Mammary epithelial cell (primary cell): ENCODE measurements at places on chromosomes 12 and 14.

DNA sequence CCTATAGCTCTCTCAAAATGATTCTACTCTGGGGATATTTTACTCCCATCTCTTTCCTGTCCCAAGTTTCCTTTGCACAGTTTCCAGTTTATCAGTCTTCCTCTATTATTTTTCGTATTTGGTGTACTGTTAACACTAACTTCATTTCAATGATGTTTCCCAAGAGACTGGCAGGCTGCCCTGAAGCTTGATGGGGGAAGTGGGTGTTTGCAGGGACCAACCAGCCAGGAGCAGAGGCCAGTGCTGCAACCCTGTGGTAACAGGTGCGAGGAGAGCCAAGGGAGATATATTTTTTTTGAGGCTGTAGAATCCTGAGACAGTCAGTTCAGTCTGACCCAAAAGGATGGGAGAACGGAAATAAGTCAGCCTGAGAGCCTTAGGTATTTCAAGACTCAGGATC is 11.8 kb upstream of the CEBPE start:
- DNase-seq, result no peak

- no peak for DNase-seq
These were observed 84.0 kb upstream of the PTPRR start for GRCh38 chr12:71004578-71004977.

DNA sequence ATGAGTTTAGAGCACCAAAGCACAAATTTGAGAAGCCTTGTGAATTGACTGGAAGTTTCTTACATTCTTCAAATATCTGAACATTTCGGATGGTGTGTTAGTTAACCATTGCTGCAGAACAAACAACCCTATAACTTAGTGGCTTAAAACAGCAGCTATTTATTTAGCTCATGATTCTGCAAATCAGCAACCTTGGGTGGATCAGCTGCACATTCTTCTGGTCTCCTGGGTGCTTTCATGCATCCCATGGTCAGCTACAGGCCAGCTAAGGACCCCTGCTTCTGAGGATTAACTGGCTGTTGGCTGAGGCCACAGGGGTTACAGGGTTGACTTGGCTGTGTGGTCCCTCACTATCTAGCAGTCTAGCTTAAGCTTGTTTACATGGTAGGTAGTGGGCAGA is 114.0 kb upstream of the HIF1A start:
- DNase-seq, result no peak

- no peak for DNase-seq
These were observed 4.9 kb downstream of the SLC6A13 start for GRCh38 chr12:257521-258321.

DNA sequence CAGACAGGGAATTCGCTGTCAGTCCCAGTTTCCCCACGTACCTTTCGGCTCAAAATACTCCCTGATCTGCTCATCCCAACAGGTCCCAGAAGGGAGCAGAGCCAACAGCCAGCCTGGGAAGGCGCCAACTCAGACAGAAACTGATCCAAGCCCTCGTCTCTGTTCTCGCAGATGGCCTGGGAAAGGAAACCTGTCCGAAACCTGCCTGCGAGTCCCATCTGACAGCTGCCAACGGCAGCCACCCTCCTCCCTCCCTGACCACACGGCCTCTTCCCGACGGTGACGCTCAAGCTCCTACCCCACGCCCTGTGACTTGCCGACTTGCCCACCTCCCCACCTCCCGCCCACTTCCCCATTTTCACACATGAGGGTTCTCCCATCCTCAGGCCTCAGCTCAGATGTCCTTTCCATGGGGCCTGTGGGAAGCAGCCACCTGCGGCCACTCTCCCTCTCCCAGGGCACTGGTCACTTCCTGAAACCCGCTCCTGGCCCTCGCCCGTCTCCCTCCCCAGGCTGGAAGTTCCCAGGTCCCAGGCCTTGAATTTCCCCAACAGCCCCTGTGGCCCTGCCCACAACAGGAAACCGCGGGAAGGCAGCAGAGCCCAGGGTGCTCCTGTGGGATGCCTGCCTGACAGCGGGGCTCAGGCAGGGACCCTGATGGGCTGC is 60.9 kb upstream of the FBRSL1 start:
- peak; percentile 30 for DNase-seq

- no peak for DNase-seq
These were observed 275.0 kb downstream of the ALG10 start for GRCh38 chr12:34297126-34297789.

DNA sequence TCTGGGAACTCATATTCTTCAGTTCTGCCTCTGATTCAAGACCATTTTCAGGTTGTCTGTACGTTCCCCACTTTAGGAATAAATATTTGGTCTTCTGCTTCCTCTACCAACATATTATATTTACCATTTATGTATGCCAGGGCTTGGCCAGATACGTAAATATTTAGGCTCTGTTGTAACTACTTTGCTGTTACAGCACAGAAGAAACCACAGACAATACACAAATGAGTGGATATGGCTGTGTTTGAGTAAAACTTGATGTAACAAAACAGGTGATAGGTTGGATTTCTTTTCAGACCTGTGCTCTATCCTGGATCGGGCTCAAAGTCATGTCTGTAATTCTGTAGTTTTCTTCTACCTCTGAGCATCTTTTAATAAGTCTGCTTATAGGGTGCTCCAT is 37.5 kb downstream of the RAP1B start:
- no peak for DNase-seq

DNA sequence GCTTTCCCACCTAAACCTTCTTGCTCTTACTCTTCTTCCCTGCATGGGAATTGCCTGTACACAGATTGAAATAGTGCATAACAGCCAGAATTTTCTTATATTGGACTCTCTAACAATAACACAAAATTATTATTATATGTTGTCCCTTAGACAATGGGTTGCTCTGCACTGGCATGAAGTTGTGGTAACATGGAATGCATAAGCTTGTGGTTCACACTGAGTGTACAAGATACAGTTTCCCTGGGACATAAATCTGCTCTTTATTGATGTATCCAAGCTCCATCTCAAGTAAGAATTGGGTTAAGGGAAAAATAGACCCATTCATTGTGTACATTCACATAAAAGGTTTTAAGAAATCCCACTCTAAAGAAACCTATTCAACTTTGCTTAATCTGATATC is 114.4 kb upstream of the NTF3 start:
- peak; percentile 54 for DNase-seq

- DNase-seq, result no peak
These were observed 194.6 kb upstream of the KRR1 start for GRCh38 chr12:75705749-75706711.

GRCh38 chr14:93019367-93019843 is 96.3 kb downstream of the ITPK1 start:
- DNase-seq, result no peak

- no peak for DNase-seq
These were observed 7.9 kb downstream of the METTL25 start for GRCh38 chr12:82366197-82366596.

GRCh38 chr12:78792052-78792698 is 72.4 kb upstream of the SYT1 start:
- no peak for DNase-seq

GRCh38 chr14:99531251-99532096 is 50.3 kb downstream of the CCNK start:
- DNase-seq, result no peak

DNA sequence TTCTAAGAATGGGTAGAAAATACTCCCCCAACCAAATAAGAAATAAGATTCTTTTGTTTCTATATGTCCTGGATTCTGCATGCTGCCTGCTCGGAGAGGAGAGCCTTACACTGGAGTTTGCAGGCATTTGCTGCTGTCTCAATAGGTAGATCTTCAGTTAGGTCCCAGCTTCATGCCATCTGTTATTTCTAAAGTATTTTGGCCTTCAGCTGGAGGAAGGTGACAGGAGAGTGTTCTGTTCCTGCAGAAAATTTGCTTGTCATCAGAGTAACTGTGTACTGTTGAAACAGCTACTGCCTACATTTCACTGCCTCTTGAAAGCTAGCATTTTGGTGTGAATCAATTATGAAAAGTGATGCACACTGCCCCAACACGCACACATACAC is 966.9 kb downstream of the NRXN3 start:
- no peak for DNase-seq

DNA sequence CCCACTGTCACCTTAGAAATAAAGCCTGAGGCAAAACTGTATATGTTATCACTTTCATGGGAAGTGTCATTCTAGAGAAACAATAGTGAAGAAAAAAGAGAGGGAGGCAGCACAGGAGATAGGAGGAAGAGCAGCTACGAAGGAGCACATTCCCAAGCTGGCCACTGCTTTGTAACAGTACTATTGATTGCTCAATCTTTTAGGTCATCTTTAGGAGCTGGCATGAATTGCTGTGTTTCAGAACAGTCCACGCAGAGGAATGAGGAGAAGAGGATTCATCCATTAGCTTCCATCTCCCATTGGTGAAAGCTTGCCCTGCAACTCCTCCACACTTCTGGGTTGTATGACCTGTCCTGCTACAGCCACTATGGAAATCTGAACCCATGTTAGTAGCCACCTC is 372.5 kb upstream of the DDHD1 start:
- DNase-seq, result no peak

DNA sequence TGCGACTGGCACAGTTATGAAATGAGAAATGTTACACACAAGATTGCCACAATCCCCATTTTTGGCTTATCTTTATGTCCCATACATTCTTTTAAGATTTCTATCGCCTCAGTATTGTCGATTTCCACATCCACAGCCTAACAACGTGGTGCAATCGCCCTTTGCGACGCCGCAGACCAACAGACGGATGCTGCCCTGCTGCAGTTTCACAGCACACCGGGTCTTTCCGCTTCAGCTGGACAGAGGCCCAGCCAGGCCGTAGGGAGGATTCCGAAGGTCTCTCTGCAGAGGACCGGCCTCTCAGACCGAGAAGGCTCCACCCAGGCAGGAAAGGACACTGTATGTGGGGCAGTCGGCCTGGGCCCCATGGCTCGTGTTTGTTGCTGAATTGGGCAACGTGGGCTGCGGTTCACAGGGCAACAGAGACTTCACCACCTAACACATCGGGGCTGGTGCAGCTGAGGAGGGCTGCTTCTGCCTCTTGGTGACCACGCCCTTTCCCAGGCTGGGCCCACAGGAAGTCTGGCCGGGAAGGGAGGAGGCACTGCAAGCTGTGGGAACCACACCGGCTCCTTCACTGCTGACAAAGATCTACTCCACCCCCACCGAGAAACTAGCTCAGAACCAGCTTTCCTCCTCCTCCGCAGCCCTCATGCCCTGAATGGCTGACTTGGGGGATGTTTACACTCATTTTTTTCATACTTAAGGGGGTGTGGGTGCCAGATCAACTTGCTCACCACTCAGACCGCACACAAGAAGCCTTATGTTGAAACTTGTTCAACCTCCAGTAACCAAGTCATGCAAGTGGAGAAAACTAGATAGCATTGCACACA is 32.9 kb upstream of the MDM1 start:
- peak; percentile 98 for DNase-seq

GRCh38 chr14:102789349-102789748 is 12.1 kb downstream of the TRAF3 start:
- no peak for DNase-seq

GRCh38 chr14:65228956-65229747 is 126.8 kb upstream of the MAX start:
- no peak for DNase-seq

DNA sequence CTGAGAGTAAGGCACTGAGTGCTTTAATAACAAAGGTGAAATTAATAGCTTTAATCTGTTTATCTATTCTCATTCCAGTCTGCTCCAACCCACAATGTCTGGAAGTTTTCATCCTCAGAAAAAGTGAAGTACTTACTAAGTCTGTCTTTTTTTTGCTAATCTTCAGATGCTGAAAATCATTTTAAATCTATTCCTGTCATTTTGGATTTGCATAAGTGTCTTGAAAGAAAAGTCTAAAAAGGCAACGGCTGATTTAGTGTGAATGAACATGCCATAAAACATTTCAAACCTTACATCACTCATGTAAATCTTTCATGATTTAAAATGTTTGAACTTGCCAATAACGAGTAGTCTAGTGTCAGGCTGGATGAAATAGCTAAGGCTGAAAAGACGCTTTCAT is 685.6 kb downstream of the RPS29 start:
- DNase-seq, result no peak
